ENCODE measurements at places on chromosomes 5 and 9.

DNA sequence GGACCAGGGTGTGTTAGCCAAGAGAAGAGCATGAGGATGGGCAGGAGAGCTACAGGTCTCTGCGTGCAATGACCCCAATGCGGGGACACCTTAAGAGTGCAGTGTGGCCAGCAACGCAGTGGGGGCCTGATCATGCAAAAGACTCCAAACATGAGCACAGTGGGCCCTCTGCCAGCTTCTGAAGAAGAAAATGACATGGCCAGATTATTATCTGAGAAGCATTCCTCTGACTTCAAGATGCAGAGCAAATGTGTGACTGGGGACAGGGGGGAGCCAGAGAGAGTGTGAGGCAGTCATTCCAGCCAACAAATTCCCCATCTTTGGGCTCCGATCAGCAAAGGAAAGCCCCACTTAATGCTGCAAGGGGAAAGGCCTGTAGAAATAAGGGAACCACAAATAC, 229.4 kb downstream of the CDK5RAP2 start:
- no peak for DNase-seq

DNA sequence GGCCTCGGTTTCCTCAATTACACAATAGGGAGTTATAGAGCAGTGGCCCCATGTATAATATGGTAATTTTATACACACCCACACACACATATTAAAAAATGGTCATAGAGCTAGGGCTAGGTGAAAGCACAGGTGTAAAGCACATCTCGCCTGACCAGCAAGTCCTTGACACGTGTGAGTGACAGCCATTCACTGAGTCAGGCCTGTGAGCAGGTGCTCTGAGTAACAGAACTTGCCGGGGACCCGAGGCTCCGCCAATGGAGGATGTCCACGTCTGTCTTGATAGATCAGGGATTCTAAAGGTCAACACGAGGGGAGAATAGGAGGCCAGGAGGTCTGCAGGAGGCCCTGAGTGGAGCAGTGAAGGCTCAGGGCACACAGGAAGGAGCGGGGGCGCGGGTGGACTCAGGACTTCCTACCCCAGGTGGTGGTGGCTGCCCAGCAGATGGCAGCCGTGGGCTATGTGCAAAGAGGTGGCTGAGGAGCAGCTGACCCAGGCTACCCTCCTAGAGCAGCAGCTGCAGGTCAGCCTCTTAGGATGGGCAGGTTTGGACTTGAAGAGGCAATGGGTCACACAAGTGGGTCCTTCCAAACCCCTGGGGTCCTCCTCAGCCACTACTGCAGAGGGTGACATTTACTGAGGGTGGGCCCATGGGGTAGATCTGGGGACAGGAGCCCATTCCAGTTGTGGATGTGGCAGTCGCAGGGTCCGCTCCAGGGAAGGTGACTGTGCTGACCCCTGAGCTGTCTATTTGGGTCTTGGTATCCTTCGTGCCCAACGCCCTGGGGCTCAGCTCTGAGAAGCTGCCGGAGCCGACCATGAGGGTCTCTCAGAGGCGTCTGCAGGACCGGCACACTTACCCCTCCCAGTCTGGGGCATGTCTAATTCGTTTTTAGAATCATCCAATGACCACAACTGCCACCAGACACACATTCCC, 45.9 kb downstream of the PRRT1B start:
- peak; percentile 61 for DNase-seq

DNA sequence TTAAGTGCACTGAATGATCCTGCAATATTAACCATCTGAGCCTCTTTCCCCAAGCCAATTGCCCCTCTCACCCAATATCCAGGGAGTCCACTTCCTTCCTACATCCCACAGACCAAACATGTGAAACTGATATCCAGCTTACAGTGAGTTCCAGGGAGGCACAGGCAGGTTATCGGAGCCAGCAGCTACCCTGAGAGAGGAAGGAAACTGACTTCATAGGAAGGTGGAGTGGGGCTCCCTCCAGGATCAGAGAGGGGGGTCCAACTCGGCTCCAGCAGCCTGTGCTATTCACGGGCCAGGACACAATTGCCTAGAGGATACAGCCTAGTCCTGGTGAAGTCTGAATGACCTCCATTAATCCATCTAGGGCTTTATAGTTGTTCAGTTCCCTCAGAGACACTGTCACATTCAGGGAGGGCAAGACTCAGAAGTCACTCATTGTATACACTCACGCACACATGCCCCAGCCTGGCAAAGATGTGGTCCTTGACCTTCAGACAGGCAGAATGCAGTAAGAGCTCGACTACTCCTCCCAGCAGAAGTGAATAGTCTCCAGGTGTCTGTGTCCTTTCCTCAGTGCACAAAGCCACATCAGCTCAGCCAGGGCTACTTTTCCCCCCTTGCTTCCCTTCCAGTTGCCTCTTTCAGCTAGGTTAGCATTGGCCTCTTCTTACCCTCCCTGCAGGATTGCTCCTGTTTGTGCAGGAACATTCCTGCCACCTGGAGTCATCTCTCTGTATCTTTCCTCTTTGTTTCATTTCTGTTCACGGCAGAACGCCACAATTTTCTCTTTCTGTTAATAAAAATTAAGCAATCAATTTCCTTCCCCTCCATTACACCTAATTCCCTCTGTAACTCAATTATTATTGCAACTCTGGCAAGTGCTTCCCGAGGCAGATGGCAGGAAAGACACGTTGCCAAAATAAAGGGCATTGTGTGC, 501.7 kb downstream of the ARHGEF28 start:
- DNase-seq: no peak

DNA sequence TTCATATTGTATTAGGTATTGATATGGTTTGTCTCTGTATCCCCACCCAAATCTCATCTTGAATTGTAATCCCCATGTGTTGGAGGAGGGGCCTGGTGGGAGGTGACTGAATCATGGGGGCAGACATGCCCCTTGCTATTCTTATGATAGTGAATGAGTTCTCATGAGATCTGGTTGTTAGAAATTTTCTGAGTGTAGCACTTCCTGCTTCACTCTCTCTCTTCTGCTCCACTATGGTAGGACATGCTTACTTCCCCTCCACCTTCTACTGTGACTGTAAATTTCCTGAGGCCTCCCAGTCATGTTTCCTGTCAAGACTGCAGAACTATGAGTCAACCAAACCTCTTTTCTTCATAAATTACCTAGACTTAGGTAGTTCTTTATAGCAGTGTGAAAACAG, 187.4 kb upstream of the SLC24A2 start:
- no peak for DNase-seq

DNA sequence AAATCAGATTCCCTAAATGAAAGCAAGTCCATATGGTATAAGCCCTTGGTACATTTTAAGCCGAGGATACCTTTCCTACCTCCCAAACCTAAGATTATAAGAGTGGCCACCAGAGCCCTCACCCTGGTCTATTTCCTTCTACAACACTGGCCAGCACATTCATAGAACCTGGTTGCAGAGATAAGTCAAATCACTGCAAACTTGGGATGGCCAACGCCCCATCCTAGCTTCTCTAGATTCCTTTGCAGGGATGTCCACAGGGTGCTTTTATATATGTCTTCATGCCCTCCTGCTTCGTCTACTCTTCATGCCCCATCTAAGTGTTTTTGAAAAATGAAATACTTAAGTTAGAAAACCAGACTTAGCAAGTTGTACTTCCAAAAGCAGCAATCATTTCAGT, 41.8 kb downstream of the SH3RF2 start:
- no peak for DNase-seq

DNA sequence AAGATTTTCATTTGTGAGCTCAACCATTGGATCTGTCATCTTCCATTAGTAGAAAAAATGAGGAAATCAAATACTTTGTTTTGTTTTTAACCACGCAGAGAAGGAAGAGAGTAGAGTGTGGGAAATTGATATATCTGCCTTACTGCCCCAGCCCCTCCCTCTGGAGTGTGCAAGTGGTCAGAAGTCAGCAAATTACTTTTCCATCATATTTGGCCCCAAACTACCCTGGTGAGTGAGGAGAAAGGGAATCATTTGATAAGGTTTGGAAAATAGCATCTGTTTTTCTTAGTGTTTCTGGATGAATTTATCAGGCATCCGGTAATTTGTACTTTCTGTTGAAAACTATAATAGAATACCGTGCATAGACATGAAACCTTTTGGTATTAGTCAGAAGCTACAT, 327.4 kb downstream of the MARCHF11 start:
- DNase-seq: no peak

GRCh38 chr5:60455589-60455988, 244.4 kb downstream of the DEPDC1B start:
- DNase-seq: no peak

GRCh38 chr5:56963246-56963645, 11.3 kb upstream of the MIER3 start:
- DNase-seq: no peak
